ENCODE measurements at places on chromosomes 4 and X. TPM values are rescaled to one million over a fixed set of nuclear protein-coding genes. Genes with fewer than 3 reads are reported as not detected.

The AMTN gene
- not detected for total RNA-seq

The GAGE12H gene
- not detected for total RNA-seq

The CPLX1 gene
- 0.49 TPM for total RNA-seq

The HSFX1 gene
- 1.1 TPM for total RNA-seq

DNA sequence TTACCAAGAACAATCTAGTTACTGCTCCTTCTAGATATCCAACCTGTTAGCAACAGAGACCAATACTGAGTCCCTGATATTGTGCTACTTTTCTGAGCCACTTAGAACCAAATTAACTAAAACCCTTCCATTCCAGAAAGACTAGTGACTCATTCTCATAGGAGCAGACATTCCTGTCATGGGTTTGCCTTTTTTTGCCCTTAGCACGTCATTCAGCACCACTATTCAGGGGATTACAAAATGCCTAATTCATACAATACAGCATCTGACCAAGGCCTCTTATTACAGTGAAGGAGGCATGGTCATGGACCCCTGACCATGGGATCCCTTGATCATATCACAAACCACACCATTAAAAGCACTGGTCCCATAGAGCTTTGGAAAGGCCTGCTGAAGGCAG lies 123.8 kb upstream of the CXCL13 start:
- no peak for DNase-seq

DNA sequence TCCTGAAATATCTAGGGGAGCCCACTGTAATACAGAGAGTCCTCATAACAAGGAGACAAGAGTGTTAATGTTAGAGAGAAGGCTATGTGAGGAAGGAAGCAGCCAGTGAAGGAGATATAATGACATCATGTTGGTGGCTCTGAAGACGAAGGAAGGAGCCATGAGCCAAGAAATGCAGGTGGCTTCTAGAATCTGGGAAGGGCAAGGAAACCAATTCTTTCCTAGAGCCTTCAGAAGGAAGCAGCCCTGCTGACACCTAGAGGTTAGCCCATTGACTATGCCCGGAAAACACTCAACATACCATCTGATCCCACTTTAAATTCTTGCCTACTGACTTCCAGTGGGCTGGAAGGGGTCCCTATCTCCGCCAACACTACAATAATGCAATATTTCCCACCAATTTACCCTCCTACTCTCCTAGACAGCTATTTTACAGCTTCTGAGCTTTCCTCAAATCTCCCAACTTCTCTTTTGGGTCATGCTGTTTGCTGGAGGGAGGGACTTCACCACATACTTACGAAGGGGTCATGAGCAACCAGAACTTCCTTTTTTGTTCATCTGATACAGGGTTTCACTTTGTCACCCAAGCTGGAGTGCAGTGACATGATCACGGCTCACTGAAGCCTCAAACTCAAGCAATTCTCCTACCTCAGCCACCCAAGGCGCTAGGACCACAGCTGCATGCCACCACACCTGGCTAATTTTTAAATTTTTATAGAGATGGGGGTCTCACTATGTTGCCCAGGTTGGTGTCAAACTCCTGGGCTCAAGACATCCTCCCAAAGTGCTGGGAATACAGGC lies 25.2 kb upstream of the G3BP2 start:
- no peak for DNase-seq

All from sigmoid colon (tissue), 7 donors.